ENCODE measurements at places on chromosomes 2 and 18.

GRCh38 chr18:2954869-2955645, 57.9 kb downstream of the LPIN2 start:
- no peak for DNase-seq

DNA sequence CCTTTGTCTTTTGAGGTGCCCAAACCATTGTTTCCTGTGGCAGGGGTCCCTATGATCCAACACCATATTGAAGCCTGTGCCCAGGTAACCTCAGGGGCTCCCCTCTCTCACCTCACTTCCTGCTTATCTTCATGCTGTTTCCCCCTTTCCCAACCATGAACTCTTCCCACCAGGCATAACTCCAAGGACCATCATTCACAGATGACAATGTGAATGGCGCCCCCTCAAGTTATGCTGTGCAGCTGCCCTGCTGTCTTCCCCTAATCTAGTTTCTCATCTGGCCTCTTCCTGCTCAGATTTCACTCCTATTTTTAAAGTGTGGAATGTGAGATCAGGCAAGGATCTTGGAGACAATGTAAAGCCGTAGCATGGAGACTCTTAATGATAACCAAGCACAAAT, 1.4 kb downstream of the GMPPA start:
- no peak for DNase-seq

DNA sequence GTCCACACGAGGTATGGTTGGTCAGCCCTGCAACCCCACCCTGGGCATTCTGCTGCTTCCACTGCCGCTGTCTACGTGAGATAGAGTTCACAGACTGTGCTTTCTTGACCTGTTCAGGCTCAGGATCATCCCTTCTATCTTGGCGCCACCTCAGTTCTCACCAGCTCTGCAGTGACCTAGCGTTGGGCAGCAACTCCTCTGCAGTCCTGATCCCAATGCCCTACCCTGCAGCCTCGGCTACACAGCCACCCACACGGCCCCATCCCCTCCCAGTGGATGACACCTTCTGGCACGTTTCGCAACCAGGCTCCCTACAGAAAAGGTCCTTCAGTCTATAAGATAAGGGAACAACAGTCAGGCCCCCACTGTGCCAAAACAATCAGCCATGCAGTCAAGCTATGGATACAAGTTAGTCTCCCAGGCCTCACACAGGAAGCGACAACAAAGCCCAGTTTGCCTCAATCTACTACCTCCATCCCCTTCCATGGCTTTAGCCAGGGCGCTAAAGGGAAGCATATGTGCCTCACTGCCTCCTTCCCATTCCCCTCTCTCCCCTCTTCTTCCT, 317.9 kb upstream of the PKDCC start:
- no peak for DNase-seq

GRCh38 chr18:35695803-35696202, 114.3 kb downstream of the GALNT1 start:
- DNase-seq, result no peak

GRCh38 chr2:109166811-109167210, 37.8 kb downstream of the SH3RF3 start:
- DNase-seq, result no peak

DNA sequence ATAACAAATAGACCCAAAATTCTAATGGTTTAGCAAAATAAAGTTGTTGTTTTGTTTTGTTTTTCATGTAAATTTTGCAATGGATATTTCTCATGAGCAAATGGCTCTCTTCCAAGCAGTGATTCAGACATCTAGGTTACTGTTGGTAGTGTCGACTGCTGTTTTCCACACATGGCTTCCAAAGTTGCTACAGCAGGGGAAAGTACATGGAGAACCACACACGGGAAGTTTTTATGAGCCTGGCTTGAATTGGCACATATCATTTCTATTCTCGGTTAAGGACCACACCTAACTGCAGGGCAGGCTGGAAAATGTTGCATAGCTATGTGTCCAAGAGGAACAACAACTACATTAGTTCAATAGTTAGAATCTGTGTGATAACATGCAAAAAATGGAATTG, 262.1 kb downstream of the GALNT13 start:
- peak; percentile 27 for DNase-seq

DNA sequence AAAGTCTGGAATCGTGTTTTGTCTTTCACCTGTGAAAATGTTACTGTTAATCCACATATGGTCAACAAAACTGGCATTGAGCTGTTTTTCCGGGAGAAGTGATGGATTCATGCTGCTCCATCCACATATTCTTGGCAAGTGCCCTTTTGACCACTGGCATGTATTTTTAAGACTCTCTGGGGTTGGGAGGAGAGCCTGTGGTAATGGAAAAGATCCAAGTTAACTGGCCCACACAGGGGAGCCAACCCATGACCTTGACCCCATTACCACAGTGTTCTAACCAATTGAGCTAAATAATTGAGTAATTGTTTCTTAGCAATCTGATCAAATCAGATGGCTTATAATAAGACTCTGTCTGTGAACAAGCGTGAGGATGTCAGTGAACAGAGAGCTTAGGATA, 296.2 kb upstream of the NRP2 start:
- peak; percentile 33 for DNase-seq

DNA sequence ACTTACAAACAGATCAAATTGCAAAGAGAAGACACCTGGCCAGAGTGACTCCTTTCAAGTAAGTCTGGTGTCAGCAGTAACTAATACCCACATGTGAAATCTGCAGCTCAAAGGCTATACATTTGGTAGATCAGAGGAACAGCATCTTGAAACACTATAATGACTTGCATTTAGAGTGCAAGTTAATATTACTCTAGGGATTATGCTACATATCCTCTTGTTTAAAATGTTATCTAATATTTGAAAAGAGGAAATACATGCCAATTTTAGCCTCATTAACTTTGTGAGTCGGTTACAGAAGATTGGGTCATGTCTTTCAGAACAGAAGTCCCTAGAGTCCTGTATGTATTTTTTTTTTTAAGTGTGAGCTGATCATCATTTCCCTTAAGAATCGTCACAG, 15.2 kb downstream of the LANCL1 start:
- DNase-seq, result no peak

DNA sequence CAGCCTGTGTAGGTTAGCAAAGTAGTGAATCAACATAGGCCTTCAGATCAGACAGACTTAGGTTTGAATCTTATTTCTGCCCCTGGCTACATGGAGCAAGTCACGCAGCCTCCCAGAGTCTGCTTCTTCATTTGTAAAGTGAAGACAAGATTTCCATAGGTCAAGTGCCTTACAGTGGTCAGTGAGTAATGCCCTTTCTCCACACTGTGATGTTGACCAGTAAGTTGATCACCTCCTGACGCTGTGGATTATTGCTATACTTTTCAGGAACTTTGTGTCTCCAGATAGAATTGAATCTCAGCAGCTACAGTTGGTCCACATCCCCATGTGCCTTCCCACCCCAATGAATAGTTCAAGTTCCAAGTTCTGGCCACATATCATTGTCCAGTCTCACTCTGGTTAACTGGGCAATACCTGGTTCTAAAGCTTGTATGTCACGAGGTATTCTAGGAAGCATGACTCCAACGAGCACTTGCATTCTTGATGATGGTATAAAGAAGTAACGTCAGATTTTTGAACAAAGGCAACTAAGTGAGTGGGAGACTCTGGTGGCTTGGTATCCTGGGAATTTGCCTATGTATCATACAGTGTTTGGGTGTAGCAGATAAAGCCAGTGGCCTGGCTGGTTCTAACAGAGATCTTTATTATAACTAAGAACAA, 2.1 kb upstream of the CLIP4 start:
- no peak for DNase-seq

DNA sequence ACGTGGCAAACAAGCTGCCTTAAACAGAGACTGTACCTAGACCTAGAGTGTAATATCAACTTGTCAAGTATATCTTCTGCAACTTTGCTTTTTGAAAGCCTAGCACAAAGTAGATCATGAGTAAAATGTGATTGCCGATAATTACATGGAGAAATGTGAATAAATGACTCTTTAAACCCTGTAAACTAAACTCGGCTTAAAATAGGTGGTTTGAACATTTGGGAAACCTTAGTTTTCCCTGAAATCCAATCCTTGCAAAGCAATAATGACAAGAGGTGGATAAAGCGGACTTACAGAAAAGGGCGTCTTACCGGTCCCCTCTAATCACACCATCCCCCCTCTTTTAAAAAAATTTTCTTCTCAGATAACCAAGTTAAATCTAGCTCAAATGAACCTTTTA, 549 bp upstream of the PSMD14 start:
- DNase-seq, result no peak

DNA sequence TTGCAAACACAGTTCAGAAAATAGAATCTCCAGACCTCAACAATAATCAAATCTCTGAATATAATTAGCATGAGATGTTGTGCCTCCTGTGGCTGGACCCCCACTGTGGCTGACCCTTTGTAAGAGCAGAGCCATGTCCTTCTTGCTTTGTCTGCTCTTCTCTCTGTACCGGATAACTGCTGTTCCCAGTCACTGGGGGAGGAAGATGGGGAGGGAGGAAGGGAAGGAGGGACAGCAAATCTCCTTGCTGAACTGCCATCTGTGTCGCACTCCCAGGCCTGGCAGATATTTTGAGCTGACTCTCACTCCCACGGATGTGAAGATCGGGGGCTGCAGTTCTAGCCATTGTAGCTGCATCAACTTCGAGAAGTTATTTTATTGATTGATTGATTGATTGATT, 319.0 kb upstream of the CXCR4 start:
- no peak for DNase-seq

DNA sequence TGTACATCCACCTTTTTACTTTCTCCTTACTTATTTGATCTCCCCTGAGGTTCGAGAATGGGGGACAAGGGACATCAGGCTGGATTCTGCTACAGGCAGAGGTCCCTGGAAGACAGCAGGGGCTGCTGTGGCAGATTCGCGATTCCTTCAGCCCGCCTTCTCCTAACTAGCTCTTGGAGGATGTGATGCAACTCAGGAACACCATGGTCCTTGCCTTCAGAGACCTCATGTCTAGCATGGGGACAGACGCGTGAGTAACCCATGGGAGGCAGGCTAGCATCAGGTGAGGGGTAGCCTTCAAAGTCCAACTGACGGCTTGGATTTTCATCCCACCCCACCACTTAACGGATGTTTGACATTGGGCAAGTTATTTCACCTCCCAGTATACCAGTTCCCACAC, 869 bp upstream of the TCF23 start:
- no peak for DNase-seq

GRCh38 chr2:135708159-135708558, 33.5 kb upstream of the UBXN4 start:
- no peak for DNase-seq

- no peak for DNase-seq
These were observed 57.7 kb downstream of the THADA start for GRCh38 chr2:43538034-43538670.

- DNase-seq, result peak; percentile 29
These were observed 13.7 kb downstream of the SOS1 start for GRCh38 chr2:39107156-39107555.

- DNase-seq, result no peak
These were observed 131.4 kb downstream of the ZNF236 start for GRCh38 chr18:76953583-76954233.

DNA sequence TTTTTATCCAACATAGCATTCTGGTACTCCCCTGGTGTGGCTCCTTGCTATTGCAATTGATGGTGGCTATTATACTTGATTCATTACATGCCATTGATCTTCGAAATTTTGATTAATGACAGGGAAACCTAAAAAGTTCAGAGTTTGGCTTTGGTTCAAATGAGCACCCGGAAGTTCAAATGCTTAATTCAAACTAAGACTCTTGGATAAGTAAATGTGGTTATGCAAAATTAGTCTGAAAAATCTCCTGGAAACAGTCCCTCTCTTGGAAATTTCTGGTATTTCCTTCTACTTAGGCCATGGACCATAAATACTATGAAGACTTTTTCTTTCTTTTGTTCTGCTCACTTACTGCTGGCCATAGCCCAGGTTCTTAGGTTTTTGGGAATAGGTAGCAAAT, 65.3 kb upstream of the SMIM21 start:
- peak; percentile 26 for DNase-seq

DNA sequence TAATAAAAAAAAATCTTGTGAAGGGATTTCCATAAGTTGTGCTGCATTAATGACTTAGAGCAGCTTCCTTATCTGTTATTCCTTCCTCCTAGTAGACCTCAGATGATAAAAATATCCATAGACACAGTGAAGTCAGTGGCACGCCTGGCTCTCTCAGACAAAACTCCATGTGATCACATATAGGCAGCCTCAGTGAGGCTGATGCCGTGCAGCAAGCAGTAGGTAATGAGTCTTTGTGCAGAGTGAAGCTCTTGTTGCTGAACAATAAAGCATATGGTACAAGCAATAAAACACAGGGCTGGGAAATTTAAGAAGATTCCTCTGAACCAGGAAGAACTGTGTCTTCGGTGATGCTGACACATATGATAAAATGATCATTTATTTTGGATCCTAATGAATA, 102.7 kb downstream of the CSRNP3 start:
- no peak for DNase-seq

GRCh38 chr2:239092571-239093294, 244.8 kb downstream of the TWIST2 start:
- DNase-seq, result no peak

DNA sequence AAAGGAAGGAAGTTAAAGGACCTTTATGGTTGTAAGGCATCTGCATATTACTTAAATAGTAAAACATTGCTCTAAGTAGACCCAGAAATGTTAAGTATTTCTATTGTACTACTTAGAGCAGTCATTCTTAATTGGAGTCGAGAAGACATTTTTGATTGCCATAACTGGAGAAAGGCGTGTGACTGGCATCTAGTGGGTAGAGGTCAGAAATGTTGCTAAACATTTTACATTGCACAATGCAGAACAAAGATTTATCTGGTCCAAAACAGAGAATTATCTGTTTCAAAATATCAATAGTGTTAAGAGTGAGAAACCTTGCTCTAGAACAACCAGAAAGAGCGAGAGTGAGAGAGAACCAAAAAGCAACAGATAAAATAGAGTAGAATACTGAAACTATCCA, 23.3 kb upstream of the ROCK1 start:
- no peak for DNase-seq

DNA sequence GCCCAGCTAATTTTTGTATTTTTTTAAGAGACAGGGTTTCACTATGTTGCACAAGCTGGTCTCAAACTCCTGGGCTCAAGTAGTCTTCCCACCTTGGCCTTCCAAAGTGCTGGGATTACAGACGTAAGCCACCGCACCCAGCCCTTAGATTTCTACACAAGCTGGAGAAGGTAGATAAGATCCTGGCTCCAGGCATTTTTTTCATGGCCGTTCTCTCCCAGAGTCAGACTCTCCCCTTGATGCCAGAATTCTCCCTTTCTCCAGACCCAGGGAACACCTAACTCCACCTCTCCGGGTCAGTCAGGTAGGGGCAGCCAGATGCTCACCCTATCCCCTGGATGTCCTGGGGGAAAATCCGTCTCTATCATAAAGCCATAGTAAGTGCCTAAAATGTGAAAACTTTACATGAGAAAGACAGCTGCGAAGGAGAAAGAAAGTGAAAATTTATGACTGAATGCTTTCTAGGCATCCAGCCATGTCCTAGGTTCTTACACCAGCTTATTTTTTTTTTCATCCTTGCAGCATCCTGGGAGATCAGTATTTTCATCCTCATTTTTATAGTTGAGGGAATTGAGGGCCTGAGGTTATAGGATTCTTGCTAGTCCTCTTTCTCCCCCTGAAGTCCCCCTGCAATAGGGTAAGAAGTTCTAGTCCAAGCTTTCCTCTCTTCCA, 16.3 kb downstream of the SIX3 start:
- no peak for DNase-seq
